ENCODE measurements at places on chromosomes 4 and X.

GRCh38 chr4:98556451-98556850 lies 102.0 kb downstream of the TSPAN5 start:
- DNase-seq, result no peak

DNA sequence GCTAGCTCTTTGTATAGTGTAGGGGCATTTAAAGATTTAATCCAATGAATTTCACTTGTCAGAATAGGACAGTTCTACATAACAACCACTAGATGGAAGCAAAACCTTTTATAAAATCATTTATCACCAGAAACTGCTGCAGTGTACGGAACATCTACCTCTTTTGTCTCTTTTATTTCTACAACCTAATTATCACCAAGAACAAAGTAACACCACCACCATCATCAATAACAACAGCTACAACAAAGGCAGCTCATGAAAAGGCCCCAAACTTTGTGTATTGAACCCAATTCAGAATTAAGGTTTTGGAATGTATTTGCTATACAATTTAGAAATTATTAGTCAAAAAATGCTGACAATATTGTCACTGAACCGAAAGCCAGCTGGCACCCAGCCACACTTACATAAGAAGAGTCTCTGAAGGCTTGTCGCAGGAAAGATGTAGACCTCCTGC lies 260.9 kb upstream of the RPS6KA3 start:
- DNase-seq, result peak; percentile 69

GRCh38 chr4:8617486-8618040 lies 25.0 kb downstream of the CPZ start:
- no peak for DNase-seq

- DNase-seq, result no peak
Measured at GRCh38 chr4:176778491-176778890, 14.2 kb downstream of the VEGFC start.

DNA sequence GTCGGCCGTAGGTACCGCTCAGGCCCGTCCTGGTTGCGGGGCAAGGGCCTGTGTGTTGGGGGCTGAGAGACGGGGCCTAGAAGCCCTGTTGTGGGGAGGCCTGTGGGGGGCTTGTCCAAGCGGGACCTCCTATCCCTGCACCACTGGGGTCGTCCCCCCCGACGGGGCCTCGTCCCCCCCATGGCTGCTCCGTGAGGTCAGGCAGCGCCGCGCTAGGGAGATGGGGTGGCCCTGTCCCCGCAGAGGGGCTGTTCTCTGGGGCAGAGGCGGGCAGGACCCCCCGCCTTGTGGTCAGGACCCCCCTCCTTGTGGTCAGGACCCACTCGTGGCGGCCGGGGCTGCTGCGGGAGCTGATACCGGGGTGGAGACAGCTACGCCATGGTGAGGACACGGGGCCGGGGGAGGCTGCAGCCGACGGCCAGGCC lies 12.1 kb upstream of the GTPBP6 start:
- DNase-seq, result no peak

- no peak for DNase-seq
Measured at GRCh38 chr4:77082886-77083608, 7.3 kb upstream of the CCNI start.

GRCh38 chr4:181259081-181259709 lies 984.0 kb upstream of the TENM3 start:
- DNase-seq, result peak; percentile 46

DNA sequence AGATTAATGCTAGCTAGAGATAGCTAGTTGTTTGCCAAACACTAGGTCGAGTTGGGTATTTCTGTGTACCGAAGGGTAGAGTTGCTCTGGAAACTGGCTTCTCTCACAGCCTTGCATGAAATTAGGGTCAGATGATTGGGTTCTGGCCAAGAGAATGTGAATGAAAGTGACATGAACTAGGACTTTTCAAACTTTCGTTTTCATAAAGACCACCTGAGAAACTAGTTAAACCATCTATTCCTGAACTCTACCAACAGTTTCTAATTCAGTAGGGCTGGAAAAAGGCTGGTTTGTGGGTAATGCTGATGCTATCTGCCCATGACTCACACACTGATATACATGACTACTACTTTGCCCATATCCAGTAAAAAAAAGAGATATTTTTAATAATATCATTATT lies 157.6 kb downstream of the GASK1B start:
- no peak for DNase-seq

DNA sequence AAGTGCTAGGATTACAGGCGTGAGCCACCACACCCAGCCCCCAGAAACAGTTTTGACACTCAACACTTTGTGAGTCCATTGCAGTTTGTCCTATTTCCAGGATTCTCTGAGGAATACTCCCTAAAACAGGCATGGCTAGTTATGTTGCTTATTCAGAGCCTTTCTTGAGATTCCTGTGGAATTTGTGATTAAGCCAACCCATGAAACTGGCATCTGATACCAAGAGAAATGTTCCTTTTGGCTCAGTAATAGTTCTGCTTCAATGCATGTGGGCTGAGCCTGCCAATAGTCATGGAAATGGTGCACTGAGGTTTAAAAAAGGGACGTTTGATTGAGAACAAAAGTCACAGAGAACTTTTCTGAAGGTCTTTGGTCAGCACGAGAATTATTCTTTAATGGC lies 241.7 kb downstream of the PPP1R2C start:
- no peak for DNase-seq

DNA sequence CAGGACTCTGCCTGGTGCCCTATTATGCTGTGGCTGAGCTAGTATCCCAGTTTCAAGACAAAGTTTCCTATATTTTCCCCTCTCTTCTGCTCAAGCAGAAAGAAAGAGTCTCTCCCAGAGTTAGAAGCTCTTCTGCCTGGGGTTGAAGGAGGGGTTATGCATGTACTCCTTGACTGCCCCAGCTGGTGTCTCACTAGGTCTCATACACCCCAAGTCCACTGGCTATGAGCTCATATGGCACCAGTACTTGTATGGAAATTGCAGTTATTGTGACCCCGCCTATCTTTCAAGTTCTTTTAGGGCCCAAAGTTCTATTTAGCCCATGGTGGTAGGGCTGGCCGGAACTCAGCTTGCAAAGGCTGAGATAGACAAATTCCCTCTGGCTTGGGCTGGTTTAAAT lies 131.8 kb downstream of the NBDY start:
- DNase-seq, result no peak

GRCh38 chr4:159178979-159179969 lies 76.4 kb downstream of the RAPGEF2 start:
- no peak for DNase-seq

DNA sequence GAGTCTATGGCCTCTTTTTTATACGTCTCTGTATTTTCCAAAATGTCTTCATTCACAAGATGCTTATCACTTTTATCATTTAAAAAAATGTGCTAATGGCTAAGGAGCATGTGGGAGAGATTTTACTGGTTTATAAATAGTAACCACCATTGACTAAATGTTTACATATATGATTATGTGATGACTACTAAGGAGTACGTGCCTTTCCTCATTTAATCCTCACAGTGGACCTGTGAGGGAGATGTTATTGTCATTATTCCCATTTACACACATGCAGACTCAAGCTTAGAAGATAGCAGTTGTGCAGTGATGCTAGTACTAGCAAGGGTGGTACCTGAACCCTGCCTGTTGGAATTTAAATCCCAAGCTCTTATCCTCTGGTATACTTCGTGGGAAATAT lies 2.4 kb downstream of the SRD5A3 start:
- no peak for DNase-seq

- DNase-seq, result no peak
Measured at GRCh38 chr4:65635051-65635821, 35.1 kb downstream of the EPHA5 start.

DNA sequence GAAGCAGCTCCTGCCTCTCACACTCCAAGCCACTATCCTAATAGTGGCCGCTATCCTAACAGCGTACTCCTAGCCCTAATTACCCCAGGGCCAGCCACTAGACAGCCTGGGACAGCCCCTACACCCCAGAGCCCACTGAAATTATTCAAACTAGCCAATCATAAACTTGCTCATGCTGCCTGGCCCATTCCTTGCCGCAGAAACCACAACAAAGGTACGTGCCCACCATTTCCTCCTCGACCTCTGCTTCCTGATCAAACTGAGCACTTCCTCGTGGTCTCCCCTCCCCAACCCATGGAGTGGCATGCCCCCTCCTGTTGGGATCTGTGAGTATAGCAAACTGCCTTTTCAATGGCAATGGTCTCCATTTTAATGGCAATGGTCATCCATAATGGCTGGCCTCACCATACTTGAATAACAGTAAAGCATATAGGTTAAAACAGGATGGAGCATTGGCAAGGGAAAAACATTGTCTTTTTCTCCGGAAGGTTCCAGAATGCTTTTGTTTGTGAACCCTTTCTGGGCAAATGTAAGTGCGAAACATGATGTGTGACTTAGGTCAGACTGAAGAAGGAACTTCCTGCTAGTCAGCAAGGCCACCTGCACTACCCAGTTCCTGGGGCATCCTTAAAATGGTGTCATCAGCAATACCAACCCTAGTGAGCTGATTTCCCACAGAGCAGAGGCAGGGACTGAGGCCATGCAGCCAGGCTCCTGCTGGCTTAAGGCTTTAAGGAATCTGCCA lies 107.1 kb upstream of the ATP6AP2 start:
- DNase-seq, result no peak

- DNase-seq, result no peak
Measured at GRCh38 chr4:147717878-147718277, 14.0 kb upstream of the ARHGAP10 start.

Measured in eye (tissue), 1 donor.